GDM1 (cell line): ENCODE measurements at places on chromosomes 4 and X.

DNA sequence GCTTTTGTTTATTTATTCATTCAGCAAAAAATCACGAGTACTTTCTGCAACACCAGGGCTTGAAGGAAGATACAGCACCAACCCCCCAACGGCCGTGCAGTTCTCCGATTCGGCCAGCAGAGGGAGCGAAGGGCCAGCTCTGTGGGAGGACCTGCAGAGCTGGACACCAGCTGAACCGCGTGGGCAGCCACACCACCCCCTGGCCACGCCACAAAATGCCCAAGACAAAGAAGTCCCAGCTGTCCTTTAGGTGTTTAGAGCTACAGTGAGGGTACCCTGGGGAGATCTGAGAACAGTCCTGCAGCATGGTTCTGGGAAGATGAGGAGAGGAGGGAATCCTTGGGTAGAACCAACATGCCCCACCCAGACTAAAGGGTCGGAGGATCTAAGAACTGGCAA is 83.1 kb downstream of the RELL1 start:
- peak; percentile 36 for DNase-seq

GRCh38 chrX:115393271-115393670 is 103.8 kb downstream of the LUZP4 start:
- DNase-seq, result no peak

GRCh38 chr4:178198691-178199090 is 756.5 kb upstream of the AGA start:
- DNase-seq, result no peak

DNA sequence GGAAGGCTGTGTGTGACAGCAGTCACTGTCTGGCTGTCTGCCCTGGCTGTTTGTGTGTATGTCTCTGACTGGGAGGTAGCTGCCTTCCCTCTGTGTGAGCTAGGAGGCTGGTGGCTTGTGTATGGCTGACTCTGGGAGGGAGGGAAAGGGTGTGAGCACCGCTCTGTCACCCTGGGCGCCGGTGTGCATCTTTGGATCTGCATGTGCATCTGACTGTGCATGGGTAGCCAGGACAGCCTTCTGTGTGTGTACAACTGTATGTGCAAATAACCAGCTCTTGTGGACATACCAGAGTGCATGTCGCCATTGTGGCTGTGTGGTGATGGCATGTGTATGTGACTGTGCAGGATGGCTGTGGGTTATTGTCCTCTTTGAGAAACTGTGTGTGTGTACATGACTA is 7.4 kb upstream of the ERAS start:
- no peak for DNase-seq

- no peak for DNase-seq
Measured at GRCh38 chrX:48890934-48891401, 6.6 kb downstream of the TIMM17B start.

GRCh38 chr4:39770471-39770870 is 72.5 kb downstream of the UBE2K start:
- no peak for DNase-seq

GRCh38 chr4:141995056-141995455 is 358.7 kb downstream of the IL15 start:
- DNase-seq, result no peak

DNA sequence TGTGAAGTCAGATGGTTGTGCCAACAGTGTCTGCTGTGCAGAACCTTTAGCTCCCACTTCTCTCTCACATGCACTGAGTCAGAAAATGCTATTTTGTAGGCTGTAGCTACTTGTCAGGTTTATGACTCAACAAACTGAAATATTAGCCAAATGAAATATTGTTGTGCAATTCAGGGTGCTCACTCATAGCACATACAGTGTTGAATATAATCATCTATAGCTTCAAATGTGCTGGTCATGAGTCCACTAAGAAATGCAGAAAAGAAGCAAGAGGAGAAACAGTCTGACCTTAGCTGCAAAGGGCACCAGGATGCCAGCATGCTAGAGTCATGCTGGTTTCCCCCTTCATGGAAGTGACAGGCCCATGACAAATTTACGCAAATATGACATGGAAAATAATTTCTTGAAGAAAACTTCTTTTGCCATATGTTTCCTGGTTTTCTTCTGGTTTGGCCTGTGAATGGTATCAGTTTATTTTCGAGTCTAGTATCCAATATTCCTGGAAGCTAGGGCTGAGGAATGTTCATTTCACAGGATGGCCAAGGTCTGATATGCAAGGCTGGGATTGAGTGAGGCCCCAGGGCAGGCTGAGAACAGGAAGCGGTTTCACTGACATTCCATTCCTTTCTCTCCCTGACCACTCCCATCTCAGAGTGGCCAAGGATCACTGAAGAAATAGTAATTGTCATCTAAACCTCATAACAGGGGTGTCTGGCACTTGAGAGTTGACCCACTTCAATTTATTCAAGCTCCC is 10.3 kb upstream of the CXCL2 start:
- DNase-seq, result no peak

DNA sequence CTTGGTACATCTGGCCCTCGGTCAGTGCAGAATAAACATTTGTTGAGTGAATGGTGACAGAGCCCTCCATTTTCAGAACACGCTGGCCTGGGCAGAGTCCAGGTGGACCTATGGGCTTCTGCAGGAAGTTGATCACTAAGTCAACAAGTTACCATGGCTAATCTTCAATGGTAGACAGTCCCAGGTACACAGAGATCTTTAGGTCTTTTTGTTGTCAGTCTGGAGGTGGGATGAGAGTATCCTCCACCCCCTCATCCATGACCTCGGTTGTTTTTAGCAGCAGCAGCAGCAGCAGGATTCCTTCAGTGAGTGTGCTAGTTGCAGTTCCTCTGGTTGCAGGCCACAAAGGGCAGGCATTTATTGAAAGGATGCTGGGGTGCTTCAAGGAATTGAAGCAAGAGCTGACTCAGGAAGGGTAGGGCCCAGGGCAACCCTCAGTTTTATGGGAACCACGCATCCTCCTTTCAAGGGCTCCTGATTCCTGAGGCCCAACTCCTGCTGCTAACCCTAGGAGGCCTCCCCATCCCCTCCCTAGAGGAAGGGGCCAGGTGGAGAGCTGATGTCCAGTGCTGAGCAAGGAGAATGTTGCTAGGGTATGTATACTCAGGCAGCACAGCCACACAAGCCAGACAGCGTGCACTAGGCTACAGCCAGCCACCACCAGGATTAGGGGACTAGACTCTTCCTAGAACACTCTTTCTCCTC is 1.7 kb upstream of the USP27X start:
- DNase-seq, result no peak

GRCh38 chr4:26829018-26829417 is 31.6 kb upstream of the STIM2 start:
- DNase-seq, result no peak

DNA sequence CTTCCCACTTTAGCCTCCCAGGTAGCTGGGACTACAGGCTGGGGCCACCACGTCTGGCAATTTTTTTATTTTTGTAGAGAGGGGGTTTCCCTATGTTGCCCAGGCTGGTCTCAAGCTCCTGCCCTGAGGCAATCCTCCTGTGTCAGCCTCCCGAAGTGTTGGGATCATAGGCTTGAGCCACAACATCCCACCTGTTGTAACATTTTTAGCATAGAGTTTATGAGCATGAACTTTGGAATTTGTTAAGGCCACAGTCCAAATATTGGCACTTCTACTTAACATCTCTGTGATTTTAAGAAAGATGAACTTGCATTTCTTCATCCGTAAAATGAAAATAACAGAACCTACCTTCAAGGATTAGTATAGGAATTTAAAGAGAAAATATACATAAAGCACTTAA is 445.6 kb downstream of the IQCM start:
- DNase-seq, result no peak

GRCh38 chr4:125781651-125782050 is 466.9 kb downstream of the FAT4 start:
- DNase-seq, result no peak

DNA sequence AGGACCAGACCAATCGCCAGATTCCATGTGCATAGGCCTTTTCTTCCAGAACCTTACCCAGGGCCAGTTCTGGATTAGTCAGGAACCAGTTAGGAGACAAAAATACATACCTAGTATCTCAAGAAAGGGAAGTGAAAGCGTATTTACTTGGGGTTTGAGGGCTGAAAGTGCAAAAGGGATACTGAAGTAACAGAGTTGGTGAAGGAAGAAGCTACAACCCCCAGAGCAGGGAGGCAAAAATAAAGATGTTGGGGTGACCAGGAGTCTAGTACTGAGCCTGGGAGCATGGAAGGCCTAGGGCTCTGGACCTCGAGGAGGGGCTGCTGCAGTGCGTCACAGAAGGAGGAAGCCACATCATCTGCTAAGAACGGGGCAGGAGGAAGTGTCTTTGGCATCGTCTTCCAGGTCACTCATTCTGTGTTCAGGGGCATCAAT is 38.3 kb downstream of the TKTL1 start:
- DNase-seq, result peak; percentile 30

DNA sequence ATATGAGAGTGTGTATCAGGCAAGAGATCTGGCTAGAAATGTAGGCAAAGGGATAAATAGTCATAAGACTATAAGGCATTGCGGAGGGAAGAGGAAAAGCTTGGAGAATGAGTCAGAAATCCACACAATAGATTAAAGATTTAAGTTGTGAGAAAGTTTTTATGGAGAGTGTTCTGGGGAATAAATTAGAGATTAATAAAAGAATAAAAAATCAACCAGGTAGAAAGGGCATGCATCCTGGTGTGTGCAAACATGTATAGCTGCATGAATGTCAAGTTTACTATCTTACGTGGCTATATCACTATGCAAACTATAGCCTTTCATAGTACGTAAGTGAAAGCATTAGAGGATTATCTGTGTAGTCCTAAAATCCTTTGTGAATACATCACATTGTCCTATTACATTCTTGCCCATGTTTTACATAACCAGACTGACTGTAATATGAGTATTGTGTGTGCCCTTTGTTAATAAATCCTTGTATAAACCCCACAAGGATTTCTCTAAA is 36.9 kb downstream of the SNCA start:
- no peak for DNase-seq

- peak; percentile 22 for DNase-seq
Measured at GRCh38 chr4:14856062-14856933, 146.0 kb upstream of the CPEB2 start.

DNA sequence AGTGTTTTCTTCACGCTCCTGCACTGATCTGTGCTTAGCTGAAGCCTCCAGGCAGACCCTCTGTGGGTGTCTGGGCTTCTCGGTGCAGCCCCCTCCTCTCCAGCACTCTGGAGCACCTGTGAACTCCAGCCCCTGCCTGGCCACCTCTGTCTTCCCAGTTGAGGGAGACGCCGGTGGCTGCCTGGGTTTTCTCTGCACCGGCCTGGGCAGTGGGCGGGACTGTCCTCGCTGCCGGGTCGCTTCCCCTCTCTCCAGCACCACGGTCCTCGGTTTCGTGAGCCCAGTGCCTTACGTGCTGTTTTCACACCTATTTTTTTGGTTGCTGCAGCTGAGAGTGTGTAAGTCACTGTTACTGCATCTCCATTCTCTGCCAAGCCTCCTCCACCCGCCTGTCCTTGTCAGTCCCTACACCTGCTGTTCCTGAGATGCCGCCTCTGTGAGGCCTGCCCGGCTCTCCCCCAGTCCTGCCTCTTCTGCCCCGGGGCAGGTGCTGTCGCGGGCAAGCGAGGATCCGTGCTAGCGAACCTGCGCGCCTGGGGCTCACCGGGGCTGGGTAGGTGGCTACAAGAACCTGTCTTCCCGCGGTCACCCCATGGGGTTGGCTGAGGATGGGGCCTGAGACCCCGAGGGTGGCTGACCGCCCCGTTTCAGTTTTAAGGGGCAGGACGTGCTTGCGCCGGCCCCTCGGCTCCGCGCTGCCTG is 2.4 kb upstream of the FGFRL1 start:
- DNase-seq, result no peak

DNA sequence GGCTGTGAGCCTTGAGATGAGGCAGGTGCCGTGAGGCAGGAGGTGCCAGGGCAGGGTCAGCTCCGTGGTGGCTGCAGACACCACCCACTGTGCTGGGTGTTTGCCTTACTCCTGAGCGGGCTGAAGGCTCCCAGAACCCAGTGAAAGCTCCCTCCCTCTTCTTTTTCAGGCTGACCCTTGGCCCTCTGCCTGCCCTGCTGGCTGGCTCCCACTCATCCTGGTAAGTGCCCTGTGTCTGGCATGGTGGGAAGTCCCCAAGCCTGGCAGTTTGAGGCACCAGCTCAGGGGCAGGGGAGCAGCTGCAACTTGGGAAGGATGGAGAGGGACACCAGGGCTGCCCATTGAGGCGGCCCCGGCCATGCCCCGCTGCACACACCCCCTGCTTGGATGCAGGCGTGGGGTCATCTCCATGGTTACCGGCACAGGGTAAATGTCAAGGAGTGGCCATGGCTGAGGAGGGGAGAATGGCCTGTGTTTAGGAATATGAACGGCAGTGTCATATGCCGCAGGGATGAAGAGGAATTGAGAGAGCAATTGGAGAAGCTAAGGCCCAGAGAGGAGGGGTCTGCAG is 16.8 kb downstream of the SH3BP2 start:
- no peak for DNase-seq

GRCh38 chr4:108850219-108850649 is 87.4 kb upstream of the ETNPPL start:
- no peak for DNase-seq

DNA sequence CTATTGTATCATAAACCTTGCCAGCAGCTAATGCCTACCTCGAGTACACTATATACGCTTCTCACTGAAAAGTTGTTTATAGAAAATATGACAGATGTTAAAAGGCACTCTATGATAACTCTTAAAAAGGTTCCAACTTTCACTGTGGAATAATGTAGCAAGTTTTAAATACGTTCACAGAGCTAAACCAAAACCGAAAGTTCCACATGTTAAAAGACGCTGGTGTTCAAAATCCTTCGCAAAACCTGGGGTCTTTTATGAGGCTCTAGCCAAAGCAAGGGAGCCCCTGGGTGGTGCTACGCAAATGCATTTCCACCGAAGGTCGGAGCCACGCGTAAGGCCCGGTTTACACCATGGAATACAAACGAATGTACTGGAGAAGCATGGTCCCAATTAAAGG is 103.7 kb upstream of the TENM3 start:
- no peak for DNase-seq

DNA sequence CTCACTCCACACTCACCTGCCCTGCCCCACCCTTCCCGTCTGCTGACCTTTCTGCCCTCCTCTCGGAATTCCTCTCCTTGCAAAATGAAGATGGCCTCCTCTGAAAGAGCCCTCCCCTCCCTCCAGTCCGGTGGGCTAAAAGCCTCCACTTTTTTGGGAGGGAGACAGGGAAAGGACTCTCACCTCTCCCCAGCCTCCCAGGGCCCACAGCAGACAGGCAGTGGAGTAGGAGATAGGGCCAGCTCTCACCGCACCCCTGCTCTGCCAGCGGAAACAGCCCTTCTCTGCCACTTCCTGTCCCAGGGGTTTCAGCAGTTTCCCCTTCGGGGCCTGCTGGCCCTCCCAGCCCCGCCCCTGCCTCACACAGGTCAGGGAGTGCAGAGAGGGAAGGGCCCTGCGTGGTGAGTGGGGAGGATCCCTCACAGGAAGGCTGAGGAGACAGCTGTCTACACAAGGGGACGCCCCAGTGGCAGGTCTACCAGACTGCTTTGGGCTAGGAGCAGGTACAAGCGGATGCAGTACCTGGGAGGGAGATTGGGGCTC is 18.2 kb downstream of the ELF4 start:
- peak; percentile 96 for DNase-seq
